ENCODE measurements at places on chromosomes 3 and 15.

- no peak for DNase-seq
Measured at GRCh38 chr3:53287131-53287629, 31.4 kb upstream of the TKT start.

DNA sequence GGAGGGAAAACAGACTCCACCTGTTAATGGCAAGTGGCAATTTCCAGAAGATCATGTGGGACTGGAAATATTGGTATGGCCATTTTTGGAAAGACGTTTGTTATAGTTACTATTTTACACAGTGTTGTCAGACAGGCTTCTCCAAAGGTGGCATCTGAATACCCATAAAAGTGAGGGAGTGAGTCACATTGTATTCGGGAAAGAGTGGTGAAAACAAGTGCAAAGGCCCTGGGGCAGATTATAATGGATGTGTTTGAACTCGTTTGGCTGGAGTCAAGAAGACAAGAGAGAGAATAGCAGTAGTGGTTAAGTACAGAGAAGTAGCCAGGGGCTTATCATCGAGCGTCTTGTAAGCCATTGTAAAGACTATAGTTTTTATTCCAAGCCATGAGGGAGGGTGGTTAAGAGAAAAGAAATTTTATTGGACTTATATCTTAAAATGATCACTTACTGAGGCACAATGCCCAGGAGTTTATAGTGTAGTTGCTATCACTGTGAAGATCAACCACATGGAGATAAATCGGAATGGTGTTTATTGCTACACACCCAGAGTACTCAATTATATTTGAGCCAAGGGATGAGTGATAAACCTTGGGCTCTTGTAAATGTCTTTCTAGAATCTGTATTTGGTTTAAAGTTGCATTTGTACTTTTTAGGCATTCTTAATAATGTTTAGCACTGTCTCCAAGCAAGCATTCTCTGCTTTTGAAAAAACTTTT is 212.8 kb upstream of the KBTBD8 start:
- DNase-seq: no peak

- DNase-seq: no peak
Measured at GRCh38 chr3:143627336-143627735, 220.9 kb downstream of the SLC9A9 start.

DNA sequence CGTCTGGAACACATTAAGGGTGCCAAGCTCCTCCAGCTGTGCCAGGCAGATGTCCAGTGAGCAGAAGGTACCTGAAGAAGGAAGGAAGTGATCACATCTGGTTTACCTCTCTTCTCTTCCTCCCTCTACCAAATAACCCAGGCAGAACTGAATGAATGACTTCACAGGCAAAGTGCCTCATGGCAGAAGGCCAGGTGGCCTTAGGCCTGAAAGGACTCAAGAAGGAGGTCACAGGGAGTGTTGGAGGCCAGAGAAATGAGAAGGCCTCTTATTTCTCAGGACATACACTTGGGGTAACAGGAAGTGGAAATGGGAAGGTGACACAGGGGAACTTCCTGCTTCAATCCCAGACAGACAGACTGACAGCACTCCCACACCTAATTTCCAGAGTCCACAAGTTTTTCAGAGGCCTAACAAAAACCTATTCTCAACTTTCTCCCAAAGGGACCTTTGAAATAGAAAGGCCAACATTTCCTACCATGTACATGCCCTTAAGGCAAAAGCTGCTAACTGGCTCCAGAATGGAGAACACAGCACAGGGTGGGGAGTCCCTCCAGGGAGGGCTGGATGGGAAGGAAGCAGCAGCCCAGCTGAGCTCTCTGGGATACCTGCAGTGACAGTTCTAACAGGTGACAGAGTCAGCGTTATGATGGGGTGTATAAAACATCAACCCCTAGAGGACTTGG is 17.6 kb upstream of the SIN3A start:
- DNase-seq: no peak

DNA sequence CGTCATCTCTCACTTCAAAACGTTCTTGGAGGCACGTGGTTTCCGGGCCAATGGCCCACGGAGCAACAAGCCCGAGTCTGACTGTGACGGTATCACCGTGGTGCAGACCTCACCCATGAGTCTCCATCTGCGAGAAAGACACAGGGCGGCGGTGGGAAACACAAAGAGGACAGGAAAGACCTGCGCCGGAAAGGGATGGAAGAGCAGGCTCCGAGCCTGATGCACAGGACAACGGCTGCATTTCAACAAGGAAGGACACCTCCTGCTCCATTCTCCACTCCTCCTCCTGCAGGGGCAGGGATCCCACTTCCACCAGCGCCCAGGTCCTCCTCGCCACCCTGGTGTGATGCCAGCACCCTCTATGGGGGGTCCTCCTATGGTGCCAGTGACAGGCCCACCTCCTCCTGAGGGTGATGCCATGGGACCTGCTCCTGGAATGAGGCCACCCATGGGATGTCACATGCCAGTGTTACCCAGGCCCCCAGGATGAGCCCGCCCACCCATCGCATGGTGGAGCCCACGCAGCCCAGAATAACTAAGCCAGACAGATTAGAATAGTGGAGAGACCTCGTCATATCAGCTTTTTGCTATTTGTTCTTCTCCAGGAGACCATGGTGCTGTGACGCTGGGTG is 73.0 kb upstream of the PCSK6 start:
- DNase-seq: no peak

DNA sequence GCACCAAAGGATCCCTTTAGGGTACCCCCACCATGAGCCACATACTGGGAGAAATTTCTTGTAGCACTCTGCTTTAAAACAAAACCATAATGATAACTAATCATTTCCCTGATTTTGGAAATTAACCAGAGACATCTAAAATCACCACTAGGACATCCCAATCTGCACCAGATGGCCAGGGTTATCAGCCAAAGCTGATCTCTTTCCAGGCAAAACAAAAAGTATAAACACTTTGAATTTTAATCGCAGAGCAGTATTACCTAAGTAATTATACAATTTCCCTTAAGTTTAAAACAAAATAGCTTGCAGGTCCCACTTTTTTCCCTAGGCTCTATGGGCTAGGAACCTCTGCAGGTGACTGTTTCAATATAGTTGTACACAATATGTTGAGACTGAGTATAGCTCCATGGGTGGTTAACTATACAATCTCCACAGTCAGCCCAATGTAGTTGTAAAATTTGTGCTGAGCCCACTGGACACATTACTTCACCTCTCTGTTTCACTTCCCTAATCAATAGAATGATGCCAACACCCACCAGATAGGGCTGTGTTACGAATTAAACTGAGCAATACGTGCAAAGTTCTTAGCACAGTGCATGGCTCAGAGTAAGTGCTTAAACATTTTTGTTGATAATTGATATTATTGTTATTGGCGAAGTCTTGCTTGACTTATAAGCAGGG is 629 bp upstream of the NOX5 start:
- no peak for DNase-seq

GRCh38 chr3:41364736-41365135 is 165.4 kb downstream of the CTNNB1 start:
- DNase-seq: no peak

DNA sequence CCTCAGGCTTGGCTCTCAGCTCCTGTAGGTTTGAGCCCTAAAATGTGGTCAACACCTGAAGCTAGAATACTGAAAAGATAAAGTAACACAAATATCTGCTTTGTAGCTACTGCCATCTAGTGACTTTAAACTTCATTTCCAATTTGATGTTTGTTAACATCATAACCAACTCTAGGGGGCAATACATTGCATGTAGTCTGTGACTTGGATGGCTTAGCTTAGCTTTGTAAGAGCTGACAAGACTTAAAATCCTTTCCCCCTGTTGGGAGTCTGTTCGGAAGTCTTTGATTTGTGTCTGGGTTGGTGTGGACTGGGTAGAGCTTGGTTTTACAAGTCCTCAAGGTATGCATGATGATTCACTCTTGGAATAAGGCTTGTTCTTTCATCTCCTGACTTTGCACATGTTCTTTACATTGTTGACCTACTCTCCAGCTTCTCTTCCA is 51.7 kb downstream of the SCN11A start:
- DNase-seq: peak; percentile 59

- DNase-seq: no peak
Measured at GRCh38 chr15:87736891-87737389, 519.6 kb downstream of the NTRK3 start.

DNA sequence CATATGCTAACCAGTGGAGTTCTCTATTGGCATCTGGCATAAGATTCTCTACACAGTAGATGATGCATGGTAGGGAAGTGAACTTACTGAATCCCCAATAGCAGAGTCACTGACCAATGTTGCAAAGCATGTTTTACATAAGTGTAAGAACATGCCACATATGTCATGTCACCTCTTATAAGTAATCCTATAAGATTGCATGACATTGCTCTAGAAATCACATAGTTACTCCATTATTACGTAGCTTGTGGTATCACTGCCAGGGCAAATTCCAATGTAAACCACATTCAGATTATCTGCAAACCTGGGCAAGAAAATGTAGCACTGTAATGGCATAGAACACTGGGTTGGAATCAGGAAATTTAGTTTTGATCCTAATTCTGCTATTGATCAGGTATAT is 198.2 kb upstream of the UMPS start:
- DNase-seq: no peak

GRCh38 chr3:52250122-52250521 is 4.6 kb downstream of the PPM1M start:
- no peak for DNase-seq

DNA sequence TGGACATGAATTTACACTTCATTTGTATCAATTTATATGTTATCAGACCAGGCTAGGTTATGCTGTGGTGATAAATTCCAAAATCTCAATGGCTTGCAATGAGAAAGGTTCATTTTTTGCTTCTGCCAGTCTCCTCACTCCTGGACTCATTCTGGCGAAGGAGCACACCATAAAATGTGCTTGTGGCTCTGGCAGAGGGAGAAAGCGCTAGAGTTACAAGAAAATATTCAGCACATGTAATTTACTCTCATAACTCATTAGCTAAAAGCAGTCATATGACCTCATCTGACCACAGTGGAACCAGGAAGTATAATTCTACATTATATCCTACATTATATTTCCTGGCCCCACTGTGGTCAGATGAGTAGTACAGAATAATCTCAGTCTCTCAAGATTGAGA is 193.8 kb downstream of the BCHE start:
- no peak for DNase-seq

- peak; percentile 46 for DNase-seq
Measured at GRCh38 chr3:86969500-86970189, 21.3 kb downstream of the VGLL3 start.

DNA sequence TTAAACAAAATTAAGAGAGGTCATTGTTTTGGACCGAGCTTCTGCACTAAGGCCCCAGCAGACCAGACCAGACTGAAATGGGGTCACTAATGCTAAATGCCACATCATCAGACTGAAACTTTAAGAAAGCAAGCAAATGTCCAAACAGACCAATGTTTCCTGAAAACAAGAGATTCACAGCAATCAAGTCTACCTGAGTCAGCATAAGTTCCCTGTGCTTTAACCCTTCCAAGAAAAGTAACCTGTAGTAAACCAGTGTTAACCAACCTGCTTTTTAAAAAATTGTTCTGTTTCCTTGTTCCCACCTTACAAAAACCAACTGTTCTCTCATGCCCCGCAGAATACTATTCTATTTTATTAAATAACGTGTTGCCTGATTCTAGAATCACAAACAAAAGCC is 241.1 kb upstream of the GADL1 start:
- DNase-seq: no peak

DNA sequence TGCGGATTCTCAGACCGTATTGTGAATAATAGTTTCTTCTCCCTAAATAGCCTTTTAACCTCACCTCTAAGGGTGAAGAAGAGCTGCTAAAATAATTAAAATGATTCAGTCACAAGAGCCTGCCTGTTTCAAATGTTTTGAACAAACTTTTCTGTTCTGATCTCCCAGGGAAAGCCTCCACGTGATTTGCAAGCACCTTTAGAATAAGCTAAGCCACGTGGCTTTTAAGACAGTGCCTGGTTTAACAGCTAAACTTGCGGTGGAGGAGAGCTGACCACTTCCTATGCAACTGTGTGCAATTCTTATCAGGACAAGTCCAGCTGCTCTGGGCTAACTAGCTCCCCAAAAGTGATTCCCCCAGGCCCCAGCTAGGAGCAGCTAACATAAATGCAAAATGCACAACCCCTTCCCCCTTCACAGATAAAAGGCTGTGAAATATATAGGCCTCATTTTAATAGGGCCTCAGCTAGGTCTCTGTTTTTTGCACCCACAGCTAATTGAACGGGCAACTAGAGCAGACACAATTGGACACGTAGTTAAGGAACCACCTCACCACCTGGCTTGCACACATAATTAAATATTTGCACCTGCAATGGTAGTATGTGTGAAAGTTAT is 401.2 kb upstream of the NR2F2 start:
- peak; percentile 16 for DNase-seq

DNA sequence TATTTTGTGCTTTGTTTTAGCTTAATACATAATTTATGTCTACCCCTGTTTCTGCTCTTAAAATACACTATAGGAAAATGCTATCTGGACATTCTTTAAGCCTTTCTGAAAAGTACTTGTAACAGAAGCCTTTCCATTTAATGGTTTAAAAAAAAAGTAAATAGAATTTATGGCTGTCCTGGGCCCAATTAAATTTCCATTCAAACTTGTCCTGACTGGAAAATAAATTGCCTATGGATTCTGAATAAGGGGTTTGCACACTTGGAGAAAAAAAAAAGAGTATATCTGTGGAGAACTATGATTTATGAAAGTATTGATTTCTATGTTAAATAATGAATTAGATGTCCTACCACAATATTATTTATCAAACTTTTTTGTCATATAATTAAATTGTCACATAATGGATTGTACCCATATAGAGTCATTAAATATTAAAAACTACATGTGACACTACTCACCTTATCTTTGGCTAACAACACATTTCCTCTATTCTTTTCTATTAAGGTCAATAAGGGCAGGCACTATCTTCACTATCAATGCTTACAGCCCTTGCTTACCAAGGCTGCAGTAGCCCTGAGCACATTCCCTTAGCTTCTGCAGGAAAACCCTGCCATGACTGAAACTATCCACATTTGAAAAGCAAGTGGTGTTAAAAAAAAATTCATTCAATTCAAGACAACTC is 396.1 kb upstream of the ROBO2 start:
- no peak for DNase-seq

GRCh38 chr15:48334260-48334659 is 3.0 kb downstream of the DUT start:
- no peak for DNase-seq

GRCh38 chr15:74549816-74550215 is 8.8 kb downstream of the ARID3B start:
- no peak for DNase-seq

GRCh38 chr15:98292442-98293240 is 332.1 kb downstream of the ARRDC4 start:
- peak; percentile 78 for DNase-seq

- no peak for DNase-seq
Measured at GRCh38 chr3:44337248-44337785, 1.2 kb upstream of the TCAIM start.

GRCh38 chr3:135040321-135041240 is 245.5 kb downstream of the EPHB1 start:
- DNase-seq: no peak

GRCh38 chr3:4887177-4887576 is 92.1 kb upstream of the BHLHE40 start:
- DNase-seq: no peak
